Activated CD8-positive, alpha-beta T cell treated with anti-CD3 and anti-CD28 coated beads for 36 hours (primary cell): ENCODE measurements at places on chromosomes 3 and 15.

DNA sequence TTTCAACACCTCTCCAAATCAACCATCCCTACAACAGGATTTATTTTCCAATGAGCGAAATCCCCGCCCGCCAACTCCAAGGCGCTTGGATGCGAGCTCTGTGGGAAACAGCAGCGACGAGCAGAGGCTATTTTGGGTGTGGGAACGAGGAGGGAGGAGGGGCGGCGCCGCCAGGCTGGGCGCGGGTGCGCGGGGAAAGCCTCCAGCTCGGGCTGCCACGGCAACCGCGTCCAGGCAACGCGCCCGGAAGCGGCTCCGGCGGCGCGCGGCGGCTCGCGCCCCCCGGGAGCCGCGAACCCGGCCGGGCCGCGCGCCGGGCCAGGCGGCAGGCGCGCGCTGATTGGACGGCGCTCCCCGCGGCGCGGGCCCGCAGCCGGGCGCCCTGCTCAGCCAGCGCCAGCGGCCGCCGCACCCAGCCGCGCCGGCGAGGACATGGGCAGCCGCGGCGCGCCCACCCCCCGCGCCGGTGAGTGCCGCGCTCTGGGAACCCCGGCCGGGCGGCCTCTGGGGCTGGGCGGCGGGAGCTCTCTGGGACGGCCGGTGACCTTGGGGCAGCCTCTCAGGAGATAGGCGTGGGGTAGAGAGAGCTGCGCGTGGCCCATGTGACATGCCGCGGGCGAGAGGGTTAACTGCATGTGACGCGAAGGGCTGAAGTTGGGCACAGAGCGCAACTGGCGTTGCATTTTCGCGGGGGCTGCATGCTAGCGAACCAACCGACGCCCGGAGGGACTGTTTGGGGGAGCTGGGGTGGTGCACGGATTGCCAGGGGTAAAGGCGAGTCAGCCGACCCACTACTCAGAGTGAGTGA is at the start of gene FAM81A:
Gene FAM81A, plus strand, starts transcription at position 370 of the 808 bp plus-strand sequence. CDS start 20,441 bp downstream, outside the sequence.
- DNase-seq, result peak; percentile 56

DNA sequence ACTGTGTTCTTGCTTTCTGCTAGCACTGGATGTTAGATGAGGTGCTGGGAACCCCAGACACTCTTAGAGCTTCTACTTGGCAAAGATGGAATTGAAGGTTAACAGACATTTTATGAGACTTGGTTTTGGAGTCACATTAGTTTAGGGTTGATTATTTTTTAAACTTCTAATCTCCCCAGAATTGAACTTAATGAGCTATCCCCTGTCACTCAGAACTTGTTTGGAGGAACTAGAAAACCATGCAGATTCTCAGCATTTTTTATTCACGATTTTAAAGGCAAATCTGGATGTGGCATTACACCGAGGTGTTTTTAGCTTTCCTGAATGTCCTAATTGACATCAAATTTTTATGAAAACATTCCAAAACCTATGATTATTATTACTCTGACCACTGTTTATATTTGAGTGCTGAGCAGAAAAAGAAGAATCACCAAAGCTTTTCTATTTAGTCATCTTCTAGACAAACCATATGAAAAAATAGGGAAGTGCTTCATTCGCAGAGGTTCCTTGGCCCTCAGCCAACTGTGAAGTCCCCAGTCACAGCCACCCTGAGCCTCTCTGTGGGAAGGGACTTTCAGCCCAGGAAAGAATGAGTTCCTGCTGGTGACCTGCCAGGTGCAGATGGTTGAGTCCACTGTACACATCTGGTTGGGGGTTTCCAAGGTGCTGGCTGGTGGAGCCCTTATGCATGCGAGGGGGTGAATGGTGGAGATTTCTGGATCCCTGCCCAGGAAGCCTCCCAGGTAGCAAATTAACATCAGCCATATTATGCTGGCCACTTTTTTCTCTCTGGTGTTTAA is 196.0 kb upstream of the TOPAZ1 start:
- peak; percentile 63 for DNase-seq

DNA sequence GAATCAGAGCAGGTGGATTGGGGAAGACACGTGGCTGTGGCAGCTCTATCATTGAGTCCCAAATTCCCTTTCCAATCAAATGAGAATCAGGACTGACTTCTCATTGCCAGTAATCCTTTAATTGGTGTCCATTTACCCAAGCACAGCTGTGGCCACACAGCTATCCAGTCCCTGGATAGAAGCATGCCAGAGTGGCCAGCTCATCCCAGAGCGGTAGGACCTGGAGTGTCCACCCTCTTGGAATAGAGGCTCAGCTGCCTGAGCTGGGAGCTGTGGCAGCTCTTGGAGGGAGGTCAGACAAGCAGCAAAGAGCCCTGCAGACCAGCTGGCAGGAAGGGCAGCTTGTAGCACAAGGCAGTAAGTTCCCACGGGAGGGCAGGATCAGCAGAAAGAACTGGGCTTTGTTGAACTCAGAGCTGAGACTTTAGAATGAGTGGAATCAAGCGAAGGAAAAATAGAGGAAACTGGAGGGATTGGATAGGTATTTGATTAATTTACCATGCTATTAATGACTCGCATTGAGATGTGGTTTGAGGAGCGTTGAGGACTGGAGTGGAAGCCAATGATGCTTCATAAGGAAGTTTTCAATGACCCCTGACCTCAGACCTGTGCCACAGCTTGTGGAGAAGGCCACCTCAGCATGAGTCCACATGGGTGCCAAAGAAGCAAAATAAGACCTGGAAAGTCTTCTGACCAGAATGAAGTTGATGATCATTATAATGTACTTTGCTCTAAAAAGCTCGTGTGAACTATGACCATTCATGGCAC is 6.9 kb upstream of the ALPK3 start:
- no peak for DNase-seq

DNA sequence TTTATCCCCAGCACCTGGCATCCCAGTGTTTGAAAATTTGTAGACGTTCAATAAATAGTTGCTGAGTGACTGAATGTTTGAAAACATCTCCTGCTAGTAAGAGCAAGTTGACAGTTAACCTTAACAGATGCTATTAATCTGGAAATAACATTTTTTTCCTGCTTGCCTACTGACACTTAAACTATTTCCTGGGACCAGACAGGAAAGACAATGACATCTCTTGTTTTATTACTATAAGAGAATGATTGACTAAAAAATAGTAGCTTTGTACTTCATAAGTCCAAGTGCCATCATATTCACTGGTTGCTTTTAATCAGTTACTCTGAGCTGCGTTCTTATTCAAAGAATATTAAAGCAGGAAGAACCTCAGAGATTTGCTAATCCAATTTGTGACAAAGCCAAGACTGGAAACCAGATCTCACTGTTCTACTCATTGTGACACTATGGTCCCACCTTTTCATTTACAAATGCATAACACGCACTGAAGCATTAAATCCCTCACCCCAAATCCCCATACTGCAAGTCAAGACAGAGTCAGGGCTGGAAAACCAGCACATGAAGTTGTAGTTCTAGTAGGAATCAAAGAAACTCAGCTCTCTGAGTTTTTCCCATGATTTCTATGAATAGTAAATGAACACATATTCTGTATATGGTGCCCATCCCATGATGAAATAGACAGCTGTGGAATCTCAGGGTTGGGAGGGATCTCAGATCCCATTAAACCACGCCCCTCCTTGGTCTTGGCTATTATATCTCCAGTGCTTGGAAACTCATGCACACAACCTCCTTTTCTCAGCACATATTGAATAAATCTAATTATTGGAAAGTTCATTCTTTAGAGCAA is 212.7 kb upstream of the P2RY1 start:
- no peak for DNase-seq

GRCh38 chr3:73787620-73788019 is 162.9 kb upstream of the PDZRN3 start:
- DNase-seq, result no peak

DNA sequence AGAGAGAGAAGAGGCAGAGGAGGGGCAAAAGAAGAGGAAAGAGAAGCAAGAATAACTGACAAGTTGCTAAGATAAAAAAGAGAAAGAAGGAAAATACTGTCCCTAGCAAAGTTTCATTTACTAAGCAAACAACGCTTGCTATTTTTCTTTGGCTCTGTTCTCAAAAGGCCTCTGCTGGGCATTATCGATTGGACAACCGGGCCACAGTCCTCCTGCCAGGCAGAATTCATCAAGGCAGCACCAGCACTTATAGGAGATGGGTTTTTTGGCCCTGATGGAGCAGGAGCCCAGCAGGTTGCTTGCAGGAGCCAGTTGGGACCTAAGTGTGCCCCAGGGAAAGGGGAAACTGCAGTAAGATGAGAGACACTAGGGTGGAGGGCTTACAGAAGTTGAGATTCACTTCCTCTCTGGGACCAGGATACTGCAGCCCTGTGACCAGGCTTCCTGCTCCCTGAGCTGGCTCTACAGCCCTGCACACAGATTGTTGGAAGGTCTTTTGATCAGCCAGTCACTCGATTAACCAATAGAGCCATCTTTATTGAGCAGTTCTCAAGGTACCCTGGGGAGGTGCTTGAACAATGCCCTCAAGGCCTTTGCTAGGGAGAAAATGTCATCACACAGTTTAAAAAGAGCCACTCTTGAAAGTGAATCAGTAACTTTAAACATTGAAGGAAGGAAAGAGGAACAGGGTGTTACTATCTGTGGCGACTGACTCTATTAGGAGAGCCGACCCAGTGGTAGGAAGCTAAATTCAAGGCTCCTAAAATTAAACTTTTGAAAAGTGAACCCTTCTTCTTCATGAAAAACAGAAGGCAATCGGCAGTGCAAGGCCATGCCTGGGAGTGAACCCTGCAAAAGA is 28.8 kb upstream of the GLCE start:
- no peak for DNase-seq

GRCh38 chr3:52123106-52123725 is 31.0 kb downstream of the POC1A start:
- DNase-seq, result peak; percentile 79

- DNase-seq, result no peak
These were observed 158.0 kb upstream of the TMC3 start for GRCh38 chr15:81532001-81532400.
